ENCODE measurements at places on chromosomes 5 and 9. TPM values are rescaled to one million over a fixed set of nuclear protein-coding genes. Genes with fewer than 3 reads are reported as not detected.

Gene IL9
- not detected for total RNA-seq

Gene IL13
- not detected for total RNA-seq

Gene SLC34A3
- not detected for total RNA-seq

Gene SLC6A18
- total RNA-seq: not detected

Gene DCANP1
- total RNA-seq: 0.29 TPM

Gene N4BP3
- total RNA-seq: 4.1 TPM

Gene OTP
- total RNA-seq: not detected

Gene CARD9
- 21.1 TPM for total RNA-seq

Gene C9orf153
- 0.43 TPM for total RNA-seq

Gene MYOT
- not detected for total RNA-seq

Gene IL3
- not detected for total RNA-seq

Gene SOHLH1
- total RNA-seq: not detected

Gene TICAM2
- total RNA-seq: 8.2 TPM

Gene GABRA1
- not detected for total RNA-seq
